ENCODE measurements at places on chromosomes 3 and 15. TPM values are rescaled to one million over a fixed set of nuclear protein-coding genes. Genes with fewer than 3 reads are reported as not detected.

DNA sequence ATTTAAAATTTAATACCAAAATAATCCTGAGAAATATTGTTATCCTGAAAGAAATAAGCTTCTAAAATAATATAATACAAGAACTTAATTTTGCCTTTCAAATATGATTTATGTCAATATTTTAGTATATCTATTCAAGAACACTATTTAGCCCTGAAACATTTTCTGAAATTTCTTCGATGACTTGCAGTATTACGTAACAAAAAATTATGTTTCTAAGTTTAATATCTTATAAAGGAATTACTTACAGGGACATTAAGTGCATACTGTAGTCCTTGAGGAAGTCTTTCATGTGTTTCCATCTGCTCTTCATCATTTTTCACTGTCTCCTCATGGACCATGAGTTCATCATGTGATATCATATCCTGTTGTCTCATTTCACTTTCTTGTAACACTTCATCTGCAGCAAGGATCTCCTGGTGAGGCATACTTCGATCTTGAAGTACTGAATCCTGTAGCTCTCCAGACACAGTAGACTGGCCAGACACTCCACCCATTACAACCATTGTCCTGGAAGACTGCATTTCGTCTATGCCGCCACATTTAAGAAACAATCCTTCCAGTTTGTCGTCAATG, 62.0 kb downstream of the ZNF148 start:
- no peak for DNase-seq
- no peaks in the 10 kb centered on the region for H3K27me3 ChIP-seq
- peaks cover 68% of the 10 kb centered on the region for H3K36me3 ChIP-seq
- H3K4me1 ChIP-seq, result peaks cover 21% of the 10 kb centered on the region
- H3K27ac ChIP-seq, result no peak overlapping the region
- no peak overlapping the region for H3K4me3 ChIP-seq

GRCh38 chr15:61173899-61174689, 55.0 kb downstream of the RORA start:
- H3K4me1 ChIP-seq, result peaks cover 19% of the 10 kb centered on the region
- no peak overlapping the region for H3K4me3 ChIP-seq
- H3K27me3 ChIP-seq, result peaks cover 25% of the 10 kb centered on the region
- no peak for DNase-seq
- no peaks in the 10 kb centered on the region for H3K36me3 ChIP-seq

GOLGA8M gene
- 2.2 TPM for total RNA-seq

GCNT3 gene
- total RNA-seq, result not detected

GRCh38 chr3:14804835-14805780, 13.7 kb upstream of the FGD5 start:
- peaks cover 69% of the 10 kb centered on the region for H3K27me3 ChIP-seq
- H3K4me3 ChIP-seq, result no peak overlapping the region
- peaks cover 40% of the 10 kb centered on the region for H3K4me1 ChIP-seq

DNA sequence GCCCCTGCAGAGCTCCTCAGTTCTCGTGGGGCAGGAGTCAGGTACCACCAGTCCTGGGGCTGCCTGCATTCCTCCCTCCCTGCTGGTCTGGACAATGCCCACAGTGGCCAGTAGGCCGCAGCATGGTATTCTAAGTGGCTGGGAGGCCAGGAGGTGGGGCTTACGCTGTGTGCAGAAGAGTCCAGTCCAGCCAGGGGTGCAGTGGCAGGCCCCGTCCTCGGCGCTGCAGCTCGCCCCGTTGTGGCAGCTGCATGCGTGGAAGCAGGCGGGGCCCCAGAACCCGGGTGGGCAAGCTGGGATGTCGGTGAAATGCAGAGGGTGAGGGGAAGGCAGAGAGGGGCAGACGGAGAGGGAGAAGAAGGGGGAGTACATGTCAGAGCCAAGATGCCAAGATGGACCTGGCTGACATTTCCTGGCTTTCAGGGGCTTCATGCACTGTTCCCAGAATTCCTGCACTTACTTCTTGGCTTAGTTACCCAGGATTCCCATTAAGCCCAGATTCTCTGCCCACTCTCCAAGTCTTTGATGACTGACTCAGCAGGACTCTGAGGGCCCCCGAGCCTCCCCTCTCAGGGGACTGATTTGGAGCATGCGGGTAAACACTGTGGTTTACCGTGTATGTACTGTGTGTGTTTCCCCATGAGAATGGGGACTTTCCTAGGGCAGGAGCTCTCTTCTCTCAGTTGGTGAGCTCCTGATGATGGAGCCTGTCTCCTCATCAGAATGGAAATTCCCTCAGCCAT, 47.5 kb downstream of the RAB11A start:
- H3K27me3 ChIP-seq, result no peaks in the 10 kb centered on the region
- peaks cover 28% of the 10 kb centered on the region for H3K4me1 ChIP-seq
- H3K4me3 ChIP-seq, result no peak overlapping the region
- peak overlapping the region; percentile 1 for H3K27ac ChIP-seq

COL6A5 gene
- total RNA-seq, result 0.05 TPM

DNA sequence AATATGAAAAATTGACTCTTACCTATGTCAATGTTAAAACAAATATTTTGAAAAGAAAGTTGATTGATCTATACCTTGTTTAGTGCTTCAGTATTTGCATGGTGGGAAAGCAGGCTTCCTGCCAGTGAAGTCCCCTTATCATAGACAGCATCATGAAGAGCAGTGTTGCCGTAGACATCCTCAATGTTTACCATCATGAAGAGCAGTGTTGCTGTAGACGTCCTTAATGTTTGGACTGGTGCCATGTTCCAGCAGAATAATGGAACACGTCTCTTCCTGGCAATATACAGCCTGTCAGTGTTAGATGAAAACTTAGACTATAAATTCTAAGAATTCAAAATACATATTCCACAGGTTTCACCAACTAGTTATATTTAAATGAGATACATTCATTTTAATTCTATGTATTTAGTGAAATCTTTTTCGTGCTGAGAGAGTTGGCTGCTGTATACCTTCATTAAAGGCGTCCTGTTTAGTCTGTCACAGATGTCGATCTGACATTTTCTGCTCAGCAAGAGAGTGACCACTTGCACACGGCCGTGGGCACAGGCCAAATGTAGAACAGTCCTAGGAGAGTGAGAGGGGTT, 116.8 kb downstream of the LMLN start:
- DNase-seq, result no peak
- peaks cover 38% of the 10 kb centered on the region for H3K27me3 ChIP-seq
- no peak overlapping the region for H3K4me3 ChIP-seq
- peaks cover 2% of the 10 kb centered on the region for H3K36me3 ChIP-seq

All from activated CD4-positive, alpha-beta memory T cell treated with anti-CD3 and anti-CD28 coated beads, Interleukin-2, amount 10 ng/mL, durations not matched to agents 7 days and 5 days (primary cell).